ENCODE measurements at places on chromosomes 1 and 21.

GRCh38 chr1:1360506-1361169, 2.3 kb upstream of the MXRA8 start:
- peak; percentile 80 for DNase-seq

DNA sequence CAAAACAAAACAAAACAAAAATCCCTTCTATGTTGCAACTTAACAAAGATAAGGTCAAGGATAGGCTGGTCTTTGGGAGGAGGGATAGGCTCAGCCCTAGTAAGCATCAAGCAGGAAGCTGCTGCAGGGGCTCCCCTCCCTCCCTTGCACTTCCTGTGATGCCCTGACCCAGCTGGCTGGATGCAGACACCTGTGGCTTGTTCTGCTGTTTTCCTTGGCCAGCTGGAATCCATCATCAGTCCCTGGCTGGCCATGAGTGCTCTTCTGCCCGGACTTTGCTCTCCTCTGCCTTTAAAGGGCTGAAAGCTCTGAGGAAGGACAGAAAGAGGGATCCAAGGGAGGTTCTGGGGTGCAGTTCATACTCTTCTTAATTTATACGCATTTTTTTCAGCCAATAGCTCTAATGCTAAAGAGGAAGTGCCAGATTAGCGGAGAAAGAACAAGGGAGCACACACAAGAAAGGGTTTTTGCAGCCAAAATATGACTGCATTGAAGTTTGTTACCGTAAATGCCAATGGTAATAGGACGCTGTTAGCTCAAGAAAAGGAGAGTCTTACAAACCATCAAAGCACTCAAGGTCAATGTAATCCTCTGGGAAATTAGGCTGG, 19.9 kb upstream of the UBE2U start:
- DNase-seq: no peak

DNA sequence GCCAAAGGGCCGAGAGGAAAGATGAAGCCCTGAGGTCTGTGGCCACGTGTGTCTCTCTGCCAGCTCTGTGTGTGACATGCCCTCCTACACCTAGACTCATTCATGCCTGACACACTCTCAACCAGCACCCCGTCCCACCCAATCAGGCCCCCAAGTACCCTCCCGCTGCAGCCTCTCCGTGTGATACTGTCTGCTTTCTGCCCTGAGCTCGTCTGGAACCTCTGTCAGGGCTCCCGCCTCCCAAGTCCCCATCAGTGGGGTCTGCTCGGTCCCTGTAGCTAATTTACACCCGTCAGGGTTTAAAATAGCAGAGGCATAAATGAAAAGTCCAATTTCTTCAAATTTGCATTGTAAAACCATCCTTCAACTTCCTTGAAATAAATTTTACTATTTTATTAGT, 20.7 kb downstream of the CASZ1 start:
- peak; percentile 40 for DNase-seq

DNA sequence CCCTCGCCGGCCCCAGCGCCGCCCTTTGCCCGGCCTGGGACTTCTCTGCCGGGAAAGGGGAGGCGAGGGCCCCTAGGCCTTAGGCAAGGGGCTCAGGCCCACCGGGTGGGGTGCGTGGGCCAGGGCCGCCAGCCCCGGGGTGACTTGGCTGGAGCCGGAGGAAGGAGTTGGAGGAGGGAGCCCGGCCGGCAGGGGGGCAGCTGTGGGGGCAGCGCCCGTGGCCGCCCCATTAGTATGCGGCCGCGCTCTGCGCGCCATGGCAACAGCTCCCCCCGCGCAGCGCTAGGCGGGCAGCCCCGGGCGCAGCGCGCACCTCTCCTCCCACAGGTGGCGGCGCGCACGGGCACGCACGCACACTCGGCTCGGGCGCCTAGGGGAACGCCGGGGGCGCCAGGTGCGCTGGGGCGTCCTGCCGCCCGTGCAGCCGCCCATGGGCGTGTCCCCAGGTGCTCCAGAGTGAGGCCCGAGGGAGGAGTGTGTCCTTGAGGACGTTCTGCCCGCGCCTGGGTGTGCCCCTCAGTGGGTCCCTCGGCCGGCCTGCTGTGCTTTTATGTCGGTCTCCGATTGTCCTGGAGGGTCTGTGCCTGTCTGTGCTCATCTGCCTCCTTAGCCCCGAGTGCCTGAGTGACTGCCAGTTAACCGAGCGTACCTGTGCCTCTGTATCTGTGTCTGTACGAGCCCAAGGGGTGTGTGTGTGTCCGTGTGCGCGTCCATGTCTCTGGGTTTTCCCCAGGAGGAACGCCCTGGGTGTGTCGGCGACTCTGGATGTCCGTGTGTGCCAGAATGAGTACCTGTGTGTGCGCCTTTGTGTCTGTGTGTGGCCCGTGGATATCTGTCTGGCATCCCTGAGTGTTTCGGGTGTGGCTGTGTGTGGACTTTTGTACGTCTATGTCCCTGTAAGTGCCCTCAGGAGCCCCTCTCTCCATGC, 38.2 kb upstream of the WASF2 start:
- peak; percentile 84 for DNase-seq

- DNase-seq: no peak
Measured at GRCh38 chr1:8396083-8396785, 78.3 kb downstream of the SLC45A1 start.

- no peak for DNase-seq
Measured at GRCh38 chr21:36550761-36551160, 70.8 kb upstream of the CLDN14 start.

DNA sequence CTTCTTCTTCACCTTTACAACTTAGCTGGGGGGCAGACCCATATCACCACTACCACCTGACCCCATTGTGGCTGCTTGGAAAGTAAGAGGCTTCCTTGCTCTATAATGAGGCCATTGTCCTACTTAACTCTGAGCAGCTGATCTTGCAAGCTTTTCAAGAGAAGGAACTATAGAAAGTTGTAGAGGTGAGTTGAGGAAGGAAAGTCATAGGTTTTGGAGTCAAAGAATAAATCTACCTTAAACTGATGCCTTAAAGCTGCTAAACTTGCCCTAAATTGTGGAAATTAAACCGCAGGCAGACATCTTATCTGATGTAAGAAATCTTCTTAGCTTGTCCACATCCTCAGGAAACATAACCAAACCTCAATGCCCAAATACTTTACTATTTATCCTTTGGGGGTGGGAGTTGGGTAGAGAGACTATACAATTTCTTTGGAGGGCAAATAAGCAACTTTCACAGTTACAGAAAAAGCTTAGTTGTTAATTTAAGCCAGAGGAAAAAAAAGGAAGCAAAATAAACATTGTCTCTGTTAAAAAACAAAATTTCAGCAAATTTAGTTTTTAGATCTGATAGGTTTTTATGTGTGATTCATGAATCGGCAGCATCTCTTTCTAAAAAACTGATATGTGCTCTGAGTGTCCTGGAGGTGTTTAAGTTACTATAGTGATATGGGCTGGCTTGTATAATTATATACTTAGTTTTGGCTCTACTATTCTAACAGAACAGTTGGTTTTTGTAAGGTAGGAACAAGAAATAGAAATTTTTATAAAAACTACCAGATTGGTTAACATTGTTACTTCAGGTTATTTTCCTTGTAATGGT, 4.7 kb downstream of the IL23R start:
- DNase-seq: no peak

DNA sequence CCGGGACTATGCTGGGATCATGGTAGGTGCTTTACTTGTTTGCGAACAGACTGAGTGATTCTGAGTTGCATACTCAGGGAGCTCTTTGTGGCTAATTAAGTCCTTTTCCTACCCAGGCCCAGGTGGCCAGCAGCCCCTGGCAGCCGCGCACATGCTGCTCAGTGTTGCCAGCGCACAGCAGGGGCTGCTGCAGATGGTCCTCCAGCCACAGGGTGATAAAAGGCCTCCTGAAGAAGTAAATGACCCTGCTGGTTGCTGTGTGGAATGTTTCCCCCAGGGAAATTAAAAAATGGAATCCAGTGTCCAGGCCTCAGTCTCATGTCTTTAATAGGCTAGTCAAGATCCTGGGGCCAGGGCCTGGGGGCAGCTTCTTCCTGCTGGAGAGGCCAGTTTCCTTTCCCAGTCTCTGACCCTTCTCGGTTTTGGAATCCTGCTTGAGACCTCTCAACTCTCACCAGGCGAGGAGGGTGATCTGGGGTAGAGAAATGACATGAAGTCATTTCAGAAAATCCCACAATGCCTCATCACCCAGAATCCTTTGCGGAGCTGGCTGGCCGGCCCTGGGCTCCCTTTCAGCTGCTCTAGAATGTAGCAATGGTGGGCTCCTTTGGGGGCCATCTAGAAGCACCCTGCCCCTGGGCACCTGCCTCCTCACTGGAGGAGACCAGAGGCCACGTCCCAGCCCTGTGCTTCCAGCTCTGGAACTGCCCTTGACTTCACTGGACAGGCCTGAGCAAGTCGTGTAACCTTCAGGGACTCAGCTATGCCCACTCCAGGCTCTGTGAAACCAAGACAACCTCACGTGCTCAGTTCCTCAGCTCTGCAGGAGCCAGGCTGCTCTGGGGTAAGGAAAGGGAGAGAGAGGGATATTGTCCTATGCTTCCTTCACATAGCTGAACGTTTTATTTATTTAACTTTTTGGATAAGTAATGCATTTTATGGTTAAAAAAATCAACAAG, 131.4 kb downstream of the MRPS6 start:
- no peak for DNase-seq

- DNase-seq: no peak
Measured at GRCh38 chr1:7343882-7344281, 427.2 kb upstream of the VAMP3 start.

- no peak for DNase-seq
Measured at GRCh38 chr1:101185421-101185820, 51.4 kb upstream of the S1PR1 start.

GRCh38 chr1:201084295-201084694, 27.9 kb downstream of the CACNA1S start:
- no peak for DNase-seq

DNA sequence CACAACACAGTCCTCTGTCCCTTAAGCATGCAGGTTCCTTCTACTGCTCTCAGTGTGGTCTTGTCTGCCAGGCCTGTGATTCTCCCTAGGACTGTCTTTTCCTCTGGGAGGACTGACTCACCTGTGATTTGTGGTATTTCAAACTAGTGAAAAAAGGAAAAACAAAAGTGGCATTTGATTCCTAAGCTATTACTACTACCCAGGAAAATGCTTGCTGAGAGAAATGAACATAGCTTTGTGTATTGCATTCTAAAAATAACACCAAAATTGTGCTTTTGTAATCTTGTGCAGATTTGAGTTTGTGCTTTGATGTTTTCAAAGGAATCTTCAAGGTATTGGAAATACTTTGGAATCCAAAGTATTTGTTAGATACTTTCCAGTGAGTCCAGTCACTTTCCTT, 57.0 kb downstream of the GPR161 start:
- no peak for DNase-seq

DNA sequence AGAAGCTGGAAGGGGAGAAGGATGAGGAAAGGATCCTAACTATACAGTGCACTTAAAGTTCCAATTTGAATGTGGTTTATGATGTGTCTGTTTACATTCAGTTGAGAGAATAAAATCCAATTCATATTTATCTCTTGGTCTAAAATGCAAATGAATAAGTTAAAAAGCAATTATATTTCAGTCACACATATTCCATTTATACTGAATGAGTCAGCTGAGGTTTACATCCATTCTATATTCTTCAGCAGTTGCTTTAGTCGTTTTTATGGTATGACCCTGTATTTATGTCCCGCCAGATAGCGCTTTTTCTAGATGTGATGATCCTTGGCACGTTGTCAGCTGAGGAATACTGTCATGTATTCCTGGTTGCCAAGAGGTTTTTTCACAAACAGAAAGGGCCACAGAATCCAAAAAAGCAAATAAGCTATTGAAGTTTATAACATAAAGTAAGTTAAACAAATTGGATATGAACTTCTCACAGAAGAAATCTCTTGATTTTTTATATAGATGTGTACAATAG, 866.2 kb downstream of the NCAM2 start:
- no peak for DNase-seq

GRCh38 chr1:111294390-111294789, 3.7 kb downstream of the CHIA start:
- no peak for DNase-seq

DNA sequence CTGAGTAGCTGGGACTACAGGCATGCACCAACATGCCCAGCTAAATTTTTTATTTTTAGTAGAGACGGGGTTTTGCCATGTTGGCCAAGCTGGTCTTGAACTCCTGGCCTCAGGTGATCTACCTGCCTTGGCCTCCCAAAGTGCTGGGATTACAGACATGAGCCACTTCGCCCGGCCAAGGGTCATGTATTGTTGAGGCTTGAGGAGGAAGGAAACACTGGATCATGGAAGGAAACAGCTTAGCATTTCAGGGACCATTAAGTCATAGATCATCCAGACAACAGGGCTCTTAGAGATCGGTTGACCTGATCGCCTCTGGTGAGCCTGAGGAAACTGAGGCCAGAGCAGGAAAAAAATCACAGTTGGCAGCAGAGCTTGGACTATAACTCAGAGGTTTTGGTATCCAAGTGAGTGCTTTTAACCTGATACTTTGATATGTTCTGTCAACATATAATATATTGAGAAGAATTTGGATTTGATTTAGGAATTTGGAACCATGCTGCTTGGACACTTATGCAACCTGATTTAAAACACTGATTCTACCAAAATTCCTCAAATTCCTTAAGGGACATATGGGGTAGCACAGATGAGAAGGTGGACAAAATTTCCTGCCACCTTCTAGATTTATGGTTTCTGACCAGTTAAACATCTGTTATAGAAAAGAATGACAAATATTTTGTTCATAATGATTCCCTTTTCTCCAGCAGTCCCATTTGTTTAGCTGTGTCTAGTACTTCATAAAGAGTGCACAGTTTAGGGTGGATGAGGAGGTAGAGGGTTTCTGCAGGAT, 13.1 kb upstream of the BMP8A start:
- no peak for DNase-seq

- peak; percentile 44 for DNase-seq
Measured at GRCh38 chr1:229295745-229296144, 24.8 kb downstream of the RAB4A start.

DNA sequence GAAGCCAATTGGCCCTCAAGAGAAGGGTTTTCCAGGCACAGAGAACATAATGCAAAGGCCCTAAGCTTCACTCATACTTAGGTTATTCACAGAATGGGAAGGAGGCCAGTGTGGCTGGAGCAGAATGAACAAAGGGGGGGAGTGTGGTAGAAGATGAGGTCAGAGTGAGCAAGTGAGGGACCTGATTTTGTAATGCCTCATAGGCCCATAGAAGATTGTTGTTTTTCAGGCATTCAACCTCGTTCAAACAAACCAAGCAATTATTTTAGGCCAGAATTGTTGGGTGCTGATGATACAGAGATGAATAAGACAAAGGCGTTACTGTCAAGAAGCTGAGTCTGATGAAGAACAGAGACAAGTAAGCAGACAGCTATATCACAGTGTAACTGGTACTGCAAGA, 54.5 kb upstream of the RAP1A start:
- DNase-seq: no peak

- DNase-seq: no peak
Measured at GRCh38 chr1:32273391-32274208, 18.3 kb upstream of the HDAC1 start.

DNA sequence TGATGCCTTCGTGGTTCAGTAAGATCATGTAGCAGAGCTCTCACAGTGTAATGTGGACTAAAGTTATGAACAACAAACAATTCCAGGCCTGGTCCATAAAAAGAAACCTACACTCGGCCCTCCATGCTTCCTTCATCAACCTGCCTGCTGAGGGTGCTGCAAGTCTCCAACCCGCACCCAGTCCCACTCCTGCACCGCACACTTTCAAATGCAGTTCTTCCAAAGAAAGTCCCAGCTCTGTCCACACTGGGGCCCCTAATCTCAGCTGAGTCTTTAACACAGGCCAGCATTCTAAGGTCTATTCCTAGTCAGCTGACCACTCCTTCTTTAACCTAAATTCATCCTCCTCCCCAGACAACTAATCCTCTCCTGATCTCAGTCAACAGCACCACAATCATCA, 71.5 kb upstream of the NR5A2 start:
- no peak for DNase-seq
